ENCODE measurements at places on chromosomes 16 and 17.

- no peaks in the 10 kb centered on the region for H3K36me3 ChIP-seq
- no peak for DNase-seq
- H3K4me1 ChIP-seq = no peaks in the 10 kb centered on the region
- H3K27ac ChIP-seq = no peak overlapping the region
Measured at GRCh38 chr16:875182-876040, 74.9 kb upstream of the GNG13 start.

DNA sequence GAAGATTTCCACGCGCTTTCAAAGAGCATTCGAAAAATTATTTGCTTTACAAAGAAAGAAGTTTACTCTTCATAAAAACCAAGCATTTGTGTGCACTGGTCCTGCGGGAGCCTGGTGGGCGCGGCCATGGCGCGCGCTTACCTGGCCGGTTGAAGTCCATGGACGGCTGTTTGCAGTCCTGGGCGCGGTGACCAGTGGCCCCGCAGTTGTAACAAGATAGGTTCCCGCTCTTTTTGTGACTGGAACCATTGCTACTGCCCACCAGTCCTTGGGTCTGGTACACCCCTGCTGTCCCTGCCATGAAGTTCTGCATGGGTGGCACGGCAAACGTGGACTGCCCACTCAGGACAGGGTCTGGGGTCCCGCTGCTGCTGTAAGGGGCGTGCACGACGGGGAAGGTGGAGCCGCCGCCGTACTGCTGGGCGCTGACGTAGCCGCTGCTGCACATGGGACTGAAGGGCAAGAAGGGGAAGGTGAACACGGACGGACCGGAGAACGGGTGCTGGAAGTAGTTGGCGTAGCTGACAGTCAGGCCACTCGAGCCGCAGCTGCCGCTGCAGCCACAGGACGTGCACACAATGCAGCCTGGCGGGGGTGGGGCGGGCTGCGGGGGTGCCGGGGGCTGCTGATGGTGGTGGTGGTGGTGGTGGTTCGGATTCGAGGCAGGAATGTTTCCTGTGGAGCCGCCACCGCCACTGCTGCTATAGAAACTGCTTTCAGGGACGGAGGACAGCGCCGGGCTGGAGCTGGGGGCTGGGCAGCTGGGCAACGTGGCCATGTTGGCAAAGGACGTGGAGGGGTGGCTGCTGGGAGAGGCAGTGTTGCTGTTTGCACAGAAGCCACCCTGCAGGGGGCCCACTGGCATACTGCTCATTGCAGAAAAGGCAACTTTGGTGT is 19.5 kb downstream of the MAP1LC3B start:
- DNase-seq = no peak
- no peak overlapping the region for H3K4me3 ChIP-seq
- H3K36me3 ChIP-seq = no peaks in the 10 kb centered on the region
- no peak overlapping the region for H3K27ac ChIP-seq
- no peaks in the 10 kb centered on the region for H3K27me3 ChIP-seq
- no peaks in the 10 kb centered on the region for H3K4me1 ChIP-seq

GRCh38 chr17:54172096-54172984 is 349.6 kb downstream of the KIF2B start:
- H3K4me1 ChIP-seq = peaks cover 8% of the 10 kb centered on the region
- no peaks in the 10 kb centered on the region for H3K36me3 ChIP-seq

- no peaks in the 10 kb centered on the region for H3K36me3 ChIP-seq
- H3K27ac ChIP-seq = no peak overlapping the region
- no peak overlapping the region for H3K4me3 ChIP-seq
Measured at GRCh38 chr16:5056352-5056751, 9.4 kb downstream of the C16orf89 start.

- DNase-seq = no peak
- no peak overlapping the region for H3K27ac ChIP-seq
- no peaks in the 10 kb centered on the region for H3K36me3 ChIP-seq
- H3K4me1 ChIP-seq = peaks cover 6% of the 10 kb centered on the region
- H3K27me3 ChIP-seq = peaks cover 39% of the 10 kb centered on the region
Measured at GRCh38 chr16:70800311-70800710, 647 bp downstream of the VAC14 start.

GRCh38 chr16:70644763-70645597 is 1.4 kb upstream of the IL34 start:
- no peaks in the 10 kb centered on the region for H3K4me1 ChIP-seq
- no peaks in the 10 kb centered on the region for H3K36me3 ChIP-seq
- no peak overlapping the region for H3K27ac ChIP-seq

DNA sequence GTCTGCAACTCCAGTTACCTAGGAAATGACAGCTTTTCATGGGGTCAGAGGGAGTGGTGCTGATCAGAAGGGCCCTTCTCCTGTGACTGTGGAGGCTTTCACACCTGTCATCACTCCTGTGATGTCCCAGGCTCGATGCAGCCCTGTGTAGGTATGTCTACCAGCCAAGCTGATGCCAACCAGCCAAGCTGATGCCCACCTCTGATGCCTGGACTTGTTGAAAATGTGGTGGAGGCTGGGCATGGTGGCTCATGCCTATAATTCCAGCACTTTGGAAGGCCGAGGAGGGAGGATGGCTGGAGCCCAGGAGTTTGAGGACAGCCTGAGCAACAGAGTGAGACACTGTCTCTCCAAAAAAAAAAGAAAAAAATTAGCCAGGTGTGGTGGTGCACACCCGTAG is 33.7 kb upstream of the RGS9 start:
- no peak overlapping the region for H3K4me3 ChIP-seq
- no peaks in the 10 kb centered on the region for H3K27me3 ChIP-seq
- H3K27ac ChIP-seq = no peak overlapping the region
- DNase-seq = no peak
- no peaks in the 10 kb centered on the region for H3K36me3 ChIP-seq

GRCh38 chr16:85936816-85937215 is 37.9 kb downstream of the IRF8 start:
- no peaks in the 10 kb centered on the region for H3K36me3 ChIP-seq
- H3K27me3 ChIP-seq = no peaks in the 10 kb centered on the region
- H3K4me1 ChIP-seq = no peaks in the 10 kb centered on the region
- DNase-seq = no peak

DNA sequence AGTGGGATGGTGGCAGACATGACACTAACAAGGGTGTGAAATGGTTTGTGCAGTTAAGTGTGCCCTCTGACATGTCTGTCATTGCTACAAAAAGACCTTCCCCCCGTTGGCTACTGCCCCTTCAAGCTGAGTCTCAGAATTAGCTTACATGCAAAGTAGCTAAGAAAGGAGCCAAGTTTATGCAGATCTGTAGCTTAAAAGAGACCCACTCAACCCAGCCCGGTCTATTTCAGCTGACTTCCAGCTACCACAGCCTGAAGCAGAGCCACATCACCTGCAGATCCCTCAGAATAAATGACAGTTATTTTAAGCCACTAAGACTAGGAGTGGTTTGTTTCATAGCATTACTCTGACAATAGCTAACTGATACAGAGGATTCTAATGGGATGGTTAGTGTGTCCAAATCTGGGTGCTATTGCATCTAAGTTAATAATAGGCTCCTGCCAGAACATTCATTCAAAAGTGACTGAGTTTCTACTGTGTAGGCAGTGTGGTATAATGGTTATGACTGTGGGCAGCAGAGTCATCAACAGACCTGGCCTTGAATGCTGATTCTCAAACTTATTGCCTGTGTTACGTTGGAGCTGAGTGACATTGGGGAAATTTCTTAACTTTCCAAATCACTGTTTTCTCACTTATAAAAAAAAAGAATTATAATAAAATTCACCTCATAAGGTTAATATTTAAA is 11.7 kb downstream of the C17orf67 start:
- no peak for DNase-seq
- H3K27me3 ChIP-seq = no peaks in the 10 kb centered on the region
- no peak overlapping the region for H3K4me3 ChIP-seq
- no peaks in the 10 kb centered on the region for H3K36me3 ChIP-seq
- no peaks in the 10 kb centered on the region for H3K4me1 ChIP-seq

DNA sequence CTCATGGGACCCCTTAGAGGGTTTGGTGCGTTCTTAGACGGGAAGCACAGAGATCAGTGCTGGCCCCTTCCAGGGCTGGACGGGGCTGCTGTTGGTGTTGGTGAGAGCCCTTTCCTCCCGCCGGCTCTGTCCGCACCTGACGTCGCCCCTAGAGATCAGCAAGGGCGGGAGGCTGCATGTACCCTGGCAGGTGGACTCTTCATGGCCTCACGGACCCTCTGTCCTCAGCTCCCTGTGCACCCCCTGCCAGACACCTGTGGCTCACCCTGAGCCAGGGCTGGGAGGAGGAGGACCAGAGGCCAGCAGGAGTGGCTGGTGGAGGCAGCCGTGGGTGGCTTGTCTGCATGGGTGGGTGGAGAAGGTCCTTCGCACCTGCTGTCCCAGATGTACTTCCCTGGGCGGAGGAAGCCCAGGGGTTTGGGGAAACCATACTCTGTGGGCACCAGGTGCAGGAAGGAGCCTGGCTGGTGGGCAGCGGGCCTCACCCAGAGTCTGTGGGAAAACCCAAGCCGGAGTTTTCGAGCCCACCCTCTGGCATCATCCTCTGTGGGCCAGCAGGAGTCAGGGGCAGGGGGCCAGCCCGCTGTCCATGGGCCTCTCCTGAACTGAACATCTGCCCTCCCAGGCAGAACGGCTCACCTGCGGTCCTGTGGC is 348.6 kb downstream of the SEC14L1 start:
- DNase-seq = no peak
- no peaks in the 10 kb centered on the region for H3K27me3 ChIP-seq
- no peak overlapping the region for H3K27ac ChIP-seq
- H3K4me3 ChIP-seq = no peak overlapping the region
- peaks cover 4% of the 10 kb centered on the region for H3K4me1 ChIP-seq
- no peaks in the 10 kb centered on the region for H3K36me3 ChIP-seq

GRCh38 chr16:15757630-15758251 is 99.1 kb downstream of the MYH11 start:
- H3K27me3 ChIP-seq = no peaks in the 10 kb centered on the region
- H3K4me1 ChIP-seq = no peaks in the 10 kb centered on the region
- no peak overlapping the region for H3K4me3 ChIP-seq
- DNase-seq = no peak

GRCh38 chr16:22191532-22192260 is 14.4 kb upstream of the EEF2K start:
- H3K4me3 ChIP-seq = peak overlapping the region; percentile 70
- H3K27ac ChIP-seq = no peak overlapping the region
- peaks cover 16% of the 10 kb centered on the region for H3K27me3 ChIP-seq
- no peak for DNase-seq
- H3K4me1 ChIP-seq = peaks cover 4% of the 10 kb centered on the region

DNA sequence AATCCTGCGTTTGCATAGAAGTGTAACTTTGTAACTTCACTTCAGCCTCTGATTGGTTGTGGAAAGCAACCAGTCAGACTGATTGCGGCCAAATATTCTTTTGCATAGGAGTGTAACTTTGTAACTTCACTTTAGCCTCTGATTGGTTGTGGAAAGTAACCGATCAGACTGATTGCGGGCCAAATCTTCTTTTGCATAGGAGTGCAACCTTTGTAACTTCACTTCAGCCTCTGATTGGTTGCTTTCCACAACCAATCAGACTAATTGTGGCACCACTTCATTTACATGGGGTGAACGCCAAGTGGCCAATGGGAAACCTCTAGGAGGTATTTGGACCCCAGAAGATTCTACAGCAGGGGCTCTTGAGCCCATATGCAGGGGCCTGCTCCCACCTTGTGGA is 1.8 kb upstream of the TMEM98 start:
- H3K4me1 ChIP-seq = peaks cover 13% of the 10 kb centered on the region
- H3K4me3 ChIP-seq = no peak overlapping the region
- H3K36me3 ChIP-seq = no peaks in the 10 kb centered on the region
- no peak for DNase-seq
- H3K27ac ChIP-seq = no peak overlapping the region

GRCh38 chr16:73781297-73781696 is 515.3 kb upstream of the PSMD7 start:
- H3K36me3 ChIP-seq = no peaks in the 10 kb centered on the region
- H3K27me3 ChIP-seq = no peaks in the 10 kb centered on the region
- no peak for DNase-seq
- H3K4me3 ChIP-seq = no peak overlapping the region

GRCh38 chr17:61401389-61402072 is 1.9 kb downstream of the TBX2 start:
- DNase-seq = peak; percentile 21
- H3K4me3 ChIP-seq = no peak overlapping the region
- H3K36me3 ChIP-seq = no peaks in the 10 kb centered on the region
- H3K27me3 ChIP-seq = peaks cover 100% of the 10 kb centered on the region

DNA sequence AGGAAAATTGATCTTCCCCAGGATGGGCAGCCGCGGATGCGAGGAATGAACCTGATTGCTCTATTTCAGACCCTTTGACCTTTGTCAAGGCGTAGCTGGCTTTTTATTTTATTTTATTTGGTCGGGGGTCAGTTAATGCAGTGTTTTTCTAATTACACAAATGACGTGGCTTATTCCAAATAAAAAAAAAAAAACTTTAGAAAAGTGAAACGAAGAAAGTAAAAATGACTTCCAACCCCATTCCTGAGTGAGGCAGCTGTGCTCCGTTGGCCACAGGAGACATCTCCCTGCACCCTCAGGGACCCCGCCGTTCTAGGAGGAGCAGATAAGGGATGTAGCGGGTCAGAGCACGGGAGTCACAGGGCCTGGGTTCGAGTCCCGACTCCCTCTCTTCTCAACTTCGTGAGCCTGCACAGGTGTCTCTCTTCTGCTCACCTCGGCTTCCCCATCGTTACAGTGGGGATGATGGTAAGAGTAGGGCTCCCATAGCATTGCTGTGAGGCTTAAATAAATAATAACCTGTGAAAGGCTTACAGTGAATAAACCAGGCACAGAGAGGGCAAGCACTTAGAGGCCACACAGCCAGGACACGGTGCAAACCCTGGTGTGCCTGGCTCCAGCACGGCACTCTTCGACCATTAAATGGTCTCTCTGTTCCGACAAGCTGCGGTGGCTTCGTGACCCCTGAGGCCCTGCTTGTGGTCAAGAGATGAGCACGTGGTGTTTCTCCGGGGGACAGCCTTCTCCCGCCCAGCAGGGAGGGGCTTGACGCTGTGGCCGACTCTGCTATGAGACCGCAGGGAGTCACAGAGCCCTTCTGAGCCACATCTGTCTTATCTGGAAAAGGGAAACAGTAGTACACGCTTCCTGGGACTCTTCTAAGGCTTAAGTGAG is 10.2 kb downstream of the FOXF1 start:
- peaks cover 65% of the 10 kb centered on the region for H3K27me3 ChIP-seq
- no peaks in the 10 kb centered on the region for H3K36me3 ChIP-seq
- no peak overlapping the region for H3K27ac ChIP-seq
- peaks cover 11% of the 10 kb centered on the region for H3K4me1 ChIP-seq
- DNase-seq = no peak

GRCh38 chr17:45640141-45640850 is 143.8 kb upstream of the CRHR1 start:
- DNase-seq = peak; percentile 89
- H3K27ac ChIP-seq = no peak overlapping the region
- H3K36me3 ChIP-seq = peaks cover 4% of the 10 kb centered on the region
- no peaks in the 10 kb centered on the region for H3K4me1 ChIP-seq
- H3K27me3 ChIP-seq = no peaks in the 10 kb centered on the region
- H3K4me3 ChIP-seq = no peak overlapping the region

- no peaks in the 10 kb centered on the region for H3K36me3 ChIP-seq
- H3K4me1 ChIP-seq = peaks cover 30% of the 10 kb centered on the region
- H3K4me3 ChIP-seq = no peak overlapping the region
- DNase-seq = no peak
- no peak overlapping the region for H3K27ac ChIP-seq
Measured at GRCh38 chr16:50473356-50473945, 74.7 kb upstream of the NKD1 start.

Data from neural progenitor cell (in vitro differentiated cells).